ENCODE measurements at places on chromosomes 13 and 19. TPM values are rescaled to one million over a fixed set of nuclear protein-coding genes. Genes with fewer than 3 reads are reported as not detected.

Gene TUBA3C
- total RNA-seq: not detected

Gene GPR12
- not detected for total RNA-seq

Gene TINCR
- total RNA-seq: 1.2 TPM

Gene HS6ST3
- 1.1 TPM for total RNA-seq

Gene FSD1
- 34.2 TPM for total RNA-seq

Gene C3
- 36.9 TPM for total RNA-seq

Gene ATP8A2
- total RNA-seq: 1.3 TPM

Gene ATP4A
- total RNA-seq: not detected

Gene ILF3
- 625 TPM for total RNA-seq

Gene SLITRK6
- total RNA-seq: 0.24 TPM

Gene KBTBD6
- 10.2 TPM for total RNA-seq

Gene PNMA8C
- 0.61 TPM for total RNA-seq

Gene NTN5
- 1.2 TPM for total RNA-seq

Gene SHISA7
- not detected for total RNA-seq

Gene TNFRSF19
- total RNA-seq: 9.7 TPM

Gene ZNF433
- total RNA-seq: 3.3 TPM
